Posterior vena cava (tissue), 2 donors: ENCODE measurements at places on chromosomes 11 and 22. TPM values are rescaled to one million over a fixed set of nuclear protein-coding genes. Genes with fewer than 3 reads are reported as not detected.
A peak's percentile ranks its signal among the peaks of the same experiment; 100 is the strongest.

- DNase-seq = no peak
Measured at GRCh38 chr11:35994421-35994820, 50.6 kb downstream of the LDLRAD3 start.

B3GAT1 gene
- total RNA-seq = 0.28 TPM

DNA sequence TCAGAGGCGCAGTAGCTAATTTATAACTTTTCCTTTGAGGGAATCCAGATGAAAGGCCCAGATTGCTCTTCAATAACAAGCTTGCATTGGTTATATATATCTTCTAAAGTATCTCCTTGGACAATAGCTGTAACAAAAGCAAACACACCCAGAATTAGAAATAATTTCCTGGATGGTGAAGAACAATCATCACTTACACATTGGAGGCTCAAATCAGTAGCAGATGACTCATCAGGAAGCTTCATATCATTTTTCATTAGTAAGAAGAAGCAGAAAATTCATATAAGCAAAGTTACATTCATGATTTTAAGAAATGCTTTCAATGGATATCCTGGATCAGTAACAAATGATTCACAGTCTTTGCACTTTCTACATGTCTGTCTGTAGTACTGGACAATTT lies 173.6 kb upstream of the CCDC90B start:
- no peak for DNase-seq

GRCh38 chr11:68383976-68384501 lies 71.6 kb downstream of the LRP5 start:
- no peak for DNase-seq

- peak; percentile 34 for DNase-seq
Measured at GRCh38 chr11:46633291-46634217, 16.2 kb downstream of the ATG13 start.

GRCh38 chr11:25537393-25537792 lies 794.5 kb upstream of the ANO3 start:
- no peak for DNase-seq

- peak; percentile 48 for DNase-seq
Measured at GRCh38 chr11:61914471-61915171, 2.7 kb downstream of the RAB3IL1 start.

DNA sequence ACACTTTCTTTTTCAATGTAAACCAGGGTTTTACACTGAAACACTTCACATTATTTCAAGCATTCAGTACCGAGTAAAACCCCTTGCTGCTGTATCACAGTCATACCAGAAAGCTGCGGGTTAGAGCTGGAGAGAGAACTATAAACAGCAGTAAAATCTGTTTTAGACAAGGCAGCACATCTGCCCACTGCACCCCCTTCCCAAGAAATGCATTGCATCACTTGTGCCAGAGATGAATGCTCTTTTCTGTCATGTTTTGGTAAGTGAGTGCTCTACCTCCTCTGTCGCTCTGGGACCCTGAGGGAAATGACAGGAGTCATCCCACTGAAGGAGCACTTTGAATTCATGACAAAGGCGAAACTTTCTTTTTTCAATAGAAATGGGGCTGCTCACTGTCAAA lies 107.2 kb downstream of the MAML2 start:
- DNase-seq = no peak

TNNT3 gene
- total RNA-seq = 45.3 TPM

DNA sequence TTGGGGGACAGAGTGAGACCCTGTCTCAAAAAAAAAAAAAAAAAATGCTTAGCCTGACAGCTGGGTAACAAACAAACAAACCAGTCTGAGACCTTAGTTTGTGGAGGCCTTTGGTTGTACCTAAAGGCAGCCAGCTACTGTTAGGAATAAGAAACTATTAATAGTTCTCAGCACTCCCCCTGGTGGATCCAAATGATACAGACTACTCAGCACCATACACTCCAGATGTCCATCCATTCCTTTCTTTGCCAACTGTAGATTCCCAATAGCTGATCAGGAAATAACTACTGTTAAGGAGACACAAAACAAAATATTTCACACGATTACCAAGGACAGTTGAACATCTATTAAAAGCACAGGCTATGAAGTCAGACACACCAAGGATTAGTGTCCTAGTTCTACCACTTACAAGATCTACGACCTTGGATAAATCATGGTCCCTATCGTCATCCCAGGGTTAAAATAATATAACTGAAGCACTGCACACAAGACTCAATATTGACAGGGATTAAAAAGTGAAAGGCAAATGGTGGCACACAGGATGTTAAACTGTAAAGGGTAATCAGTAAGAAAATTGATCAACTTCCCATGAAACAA lies 17.2 kb downstream of the CLDN25 start:
- DNase-seq = no peak

DNA sequence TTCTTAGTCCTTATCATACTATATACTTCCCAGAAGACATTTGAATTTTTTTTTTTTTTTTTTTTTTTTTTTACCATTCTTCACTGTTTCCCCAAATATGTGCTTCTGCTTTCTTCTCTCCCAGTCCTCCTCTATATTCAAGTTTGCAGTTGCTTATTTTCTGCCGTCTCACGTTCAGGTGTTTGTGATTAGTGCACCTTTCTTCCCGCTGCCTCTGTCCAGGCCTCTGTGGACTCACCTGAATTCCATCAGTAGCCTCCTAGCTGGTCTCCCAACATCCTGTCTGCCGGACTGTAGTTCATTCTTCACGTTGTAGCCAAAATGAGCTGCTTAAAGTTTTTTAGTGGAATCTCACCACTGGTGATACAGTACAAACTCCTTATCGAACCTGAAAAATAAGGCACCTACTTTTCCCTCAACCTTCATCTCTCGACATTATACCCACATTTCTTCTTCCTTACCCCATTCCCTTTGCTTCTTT lies 795 bp upstream of the MSANTD4 start:
- no peak for DNase-seq

DNA sequence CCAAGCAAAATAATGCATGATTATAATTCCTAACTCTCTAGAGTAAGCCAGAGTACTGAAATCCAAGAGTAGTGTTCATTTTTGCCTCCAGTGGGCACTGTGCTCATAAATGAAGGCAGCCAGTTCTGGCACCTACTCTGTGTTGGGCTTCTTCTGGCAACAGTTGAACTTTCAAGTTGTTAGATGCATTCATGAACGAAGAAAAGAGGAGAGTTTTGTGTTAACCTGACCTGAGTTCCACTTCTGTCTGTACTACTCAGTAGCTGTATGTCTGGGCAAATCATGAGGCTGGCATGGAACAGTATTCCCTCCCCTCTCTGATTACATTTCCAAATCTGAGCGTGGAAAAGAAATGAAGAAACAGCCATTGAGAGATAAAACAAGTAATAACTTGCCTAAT lies 20.3 kb upstream of the TENM4 start:
- no peak for DNase-seq

DNA sequence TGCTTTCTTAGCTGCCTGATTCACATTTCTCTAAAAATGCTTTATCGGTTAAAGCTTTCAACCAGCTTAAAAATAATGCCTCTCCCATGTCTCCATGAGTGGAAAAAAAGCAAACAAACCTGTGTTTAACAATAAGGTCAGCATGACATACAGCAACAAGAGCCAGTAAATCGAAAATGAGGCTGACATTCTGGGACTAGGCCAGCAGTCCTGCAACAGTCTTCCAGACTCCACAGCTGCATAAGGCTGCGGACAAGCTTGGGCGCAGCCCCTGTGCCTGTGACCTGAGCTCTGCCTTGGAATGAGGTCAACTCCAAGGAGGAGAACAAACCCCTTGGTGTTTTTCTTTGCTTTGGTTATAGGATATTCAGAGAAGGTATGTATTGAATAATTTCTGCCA lies 95.5 kb downstream of the PGR start:
- no peak for DNase-seq

DNA sequence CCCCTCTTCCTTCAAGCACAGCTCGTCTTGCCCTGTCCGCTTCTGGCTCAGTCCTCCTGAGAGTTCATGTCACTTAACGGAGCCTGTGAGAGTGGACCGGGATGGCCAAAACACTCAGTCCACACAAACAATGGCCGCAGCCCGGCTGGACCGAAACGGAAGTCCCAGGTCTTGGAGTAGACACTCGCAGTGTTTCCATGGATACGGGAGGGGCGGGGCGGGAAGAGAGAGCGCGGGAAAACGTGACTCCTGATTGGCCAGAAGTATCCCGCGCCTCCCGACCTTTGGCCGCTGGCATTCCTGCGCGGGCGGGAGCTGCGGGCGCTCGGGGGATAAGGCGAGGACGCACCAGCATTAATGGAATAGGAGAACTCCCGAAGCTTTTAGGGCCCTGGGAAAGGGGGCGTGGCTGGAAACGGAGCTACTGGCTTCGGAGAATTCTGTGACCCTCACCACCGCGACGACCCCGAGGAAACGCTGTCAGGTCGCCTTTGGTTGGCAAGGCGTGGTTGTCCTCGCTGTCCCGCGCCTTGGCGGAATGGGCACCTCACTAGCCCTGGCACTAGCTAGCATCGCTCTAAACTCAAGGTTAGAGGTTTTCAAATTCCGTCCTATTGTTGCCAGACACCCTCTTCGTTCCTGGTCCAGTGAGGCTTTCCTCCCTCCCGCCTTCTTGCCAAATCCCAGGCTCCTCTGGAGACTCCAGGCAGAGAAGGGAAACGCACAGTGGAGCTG lies at the start of the genes NLRP14 and ZNF214:
Gene NLRP14 (plus strand): TSS at position 297 of the 735 bp plus-strand sequence. CDS start 18,108 bp downstream, outside the sequence.
Gene ZNF214 (minus strand): TSS at position 164 of the 735 bp plus-strand sequence. CDS start 17,511 bp downstream, outside the sequence.
- DNase-seq = peak; percentile 96

SLC22A8 gene
- not detected for total RNA-seq

PAMR1 gene
- 13.0 TPM for total RNA-seq

TENM4 gene
- 7.4 TPM for total RNA-seq

- no peak for DNase-seq
Measured at GRCh38 chr22:30225220-30225927, 21.2 kb downstream of the LIF start.

TOB2 gene
- 36.8 TPM for total RNA-seq

- DNase-seq = no peak
Measured at GRCh38 chr11:9990221-9990973, 303.6 kb downstream of the SBF2 start.

- no peak for DNase-seq
Measured at GRCh38 chr11:112042161-112042960, 17.2 kb downstream of the DLAT start.

DNA sequence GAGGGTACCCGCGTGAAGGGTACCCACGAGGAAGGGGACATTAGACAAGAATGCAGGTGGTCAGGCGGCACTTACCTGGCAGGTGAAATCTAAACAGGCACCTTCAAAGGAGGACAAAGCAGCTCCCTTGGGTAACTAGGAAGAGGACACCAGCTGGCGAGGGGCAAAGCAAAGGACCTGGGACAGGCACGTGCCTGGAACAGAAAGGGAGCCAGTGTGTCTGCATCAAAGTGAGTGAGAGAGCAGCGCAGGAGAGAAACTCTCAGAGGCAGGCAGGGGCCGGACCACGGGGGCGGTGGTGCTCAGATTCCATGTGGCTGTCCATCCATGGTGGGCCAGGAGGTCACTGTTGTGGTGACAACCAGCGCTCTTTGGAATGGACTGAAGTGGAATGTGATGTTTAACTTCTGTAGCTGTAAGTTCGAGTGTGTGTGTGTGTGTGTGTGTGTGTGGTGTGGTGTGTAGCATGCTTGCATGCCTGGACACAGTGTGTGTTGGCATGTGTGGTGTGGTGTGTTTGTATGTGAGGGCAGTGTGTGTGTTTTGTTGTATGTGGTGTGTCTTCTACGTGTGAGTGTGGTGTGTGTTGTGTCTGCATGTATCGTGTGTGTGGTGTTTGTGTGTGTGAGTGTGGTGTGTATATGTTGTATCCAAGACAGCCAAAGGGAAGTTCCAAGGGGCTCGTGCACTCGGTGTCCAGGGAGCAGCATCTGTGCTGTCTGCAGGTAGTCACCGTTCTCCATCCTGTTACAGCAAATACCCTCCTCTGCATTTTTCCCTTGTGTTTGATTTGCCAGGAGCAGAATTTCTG lies 86.4 kb downstream of the CDKN1C start:
- peak; percentile 78 for DNase-seq

GRCh38 chr11:94928117-94928990 lies 45.0 kb downstream of the CWC15 start:
- DNase-seq = no peak

PKNOX2 gene
- total RNA-seq = 8.3 TPM

DNA sequence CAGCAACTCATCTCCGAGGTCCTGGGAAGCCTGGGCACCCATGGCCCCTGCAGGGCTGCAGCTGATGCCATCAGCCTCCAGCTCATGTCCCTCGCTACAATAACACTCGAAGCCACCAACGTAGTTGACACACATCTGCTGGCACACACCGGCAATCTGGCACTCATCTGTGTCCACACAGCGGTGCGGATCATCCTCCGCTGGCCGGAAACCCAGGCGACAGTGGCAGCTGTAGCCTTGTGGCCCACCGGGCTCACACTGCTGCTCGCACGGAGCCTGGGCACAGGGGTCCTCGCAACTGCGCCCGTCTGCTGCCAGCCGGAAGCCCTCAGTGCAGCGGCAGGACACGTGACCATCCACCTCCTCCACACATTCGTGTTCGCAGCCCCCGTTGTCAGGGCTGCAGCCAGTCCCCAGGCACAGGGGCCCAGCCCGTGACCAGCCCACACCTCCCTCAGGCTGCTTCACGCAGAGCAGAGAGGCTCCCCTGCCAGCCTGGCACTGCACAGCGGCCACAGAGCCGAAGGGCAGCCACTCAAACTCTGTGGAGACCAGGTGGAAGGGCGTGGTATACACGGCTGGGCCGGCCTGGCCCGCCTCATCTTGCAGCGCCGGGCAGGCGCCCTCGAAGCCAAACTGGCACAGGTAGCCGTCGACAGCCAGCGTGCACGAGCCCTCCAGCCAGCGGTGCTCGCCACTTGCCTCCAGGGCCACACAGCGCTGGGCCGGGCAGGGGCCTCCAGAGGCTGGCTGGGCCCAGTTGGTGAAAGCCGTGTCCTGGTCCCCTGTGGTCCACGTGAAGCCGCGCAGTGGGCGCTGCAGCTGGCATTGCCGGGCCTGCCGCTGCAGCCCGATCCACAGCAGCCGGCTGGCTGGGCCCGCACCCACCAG lies 678 bp downstream of the CD248 start:
- DNase-seq = peak; percentile 81

- DNase-seq = no peak
Measured at GRCh38 chr11:70050243-70050642, 27.9 kb upstream of the ANO1 start.

DNA sequence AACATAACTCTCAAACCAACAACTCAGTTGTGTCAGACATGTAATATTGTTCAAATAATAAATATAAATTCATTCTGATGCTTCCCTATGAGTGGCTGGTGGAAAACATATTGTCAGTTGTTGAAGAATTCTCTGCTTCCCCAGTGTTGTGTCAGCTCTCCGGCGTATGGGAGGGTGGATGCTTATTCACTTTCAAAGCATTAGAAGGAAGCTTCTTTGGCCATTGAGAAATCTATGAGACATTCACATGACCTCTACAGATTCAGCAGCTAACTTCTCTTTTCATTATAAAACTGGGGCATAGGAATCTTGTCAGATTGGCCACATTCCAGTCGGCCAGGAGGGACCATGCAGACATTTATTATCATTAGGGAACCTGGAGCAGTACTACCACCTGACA lies 2.9 kb downstream of the OR51V1 start:
- no peak for DNase-seq

GRCh38 chr11:91630916-91631673 lies 593.5 kb upstream of the FAT3 start:
- DNase-seq = no peak

GPR83 gene
- 0.05 TPM for total RNA-seq

IFITM1 gene
- 275 TPM for total RNA-seq
